ENCODE measurements at places on chromosomes 12 and 14. TPM values are rescaled to one million over a fixed set of nuclear protein-coding genes. Genes with fewer than 3 reads are reported as not detected.

Gene ACOT6
- not detected for polyA plus RNA-seq

Gene TXNDC16
- 53.3 TPM for polyA plus RNA-seq

Gene KLHL33
- polyA plus RNA-seq: not detected

Gene WSCD2
- 7.8 TPM for polyA plus RNA-seq

Gene ANKRD33
- polyA plus RNA-seq: not detected

Gene FIGNL2
- 0.21 TPM for polyA plus RNA-seq

Gene MORN3
- polyA plus RNA-seq: 1.1 TPM

Gene HOXC6
- not detected for polyA plus RNA-seq

Gene FAM181A
- polyA plus RNA-seq: not detected

Gene MGP
- polyA plus RNA-seq: not detected

Gene BEGAIN
- 28.2 TPM for polyA plus RNA-seq

Gene GUCY2C
- polyA plus RNA-seq: 0.06 TPM

Gene ACVR1B
- polyA plus RNA-seq: 47.2 TPM

Gene SLC4A8
- 34.5 TPM for polyA plus RNA-seq

Gene NKX2-1
- 1.5 TPM for polyA plus RNA-seq

Gene CPNE6
- polyA plus RNA-seq: 2.3 TPM

Gene AKAP6
- 15.8 TPM for polyA plus RNA-seq

Gene SYCP3
- 3.4 TPM for polyA plus RNA-seq

Gene STXBP6
- polyA plus RNA-seq: 14.6 TPM

Gene WDR20
- 28.6 TPM for polyA plus RNA-seq

Gene KLHDC1
- polyA plus RNA-seq: 5.2 TPM

Gene MGAT4C
- polyA plus RNA-seq: 20.7 TPM

Gene FOXG1
- polyA plus RNA-seq: 54.0 TPM

Gene SOAT2
- polyA plus RNA-seq: not detected

Gene TAS2R30
- 0.53 TPM for polyA plus RNA-seq

Gene SINHCAF
- polyA plus RNA-seq: 80.5 TPM

Gene CYP27B1
- 1.4 TPM for polyA plus RNA-seq

Gene KCTD10
- polyA plus RNA-seq: 69.4 TPM

Gene ADCY6
- polyA plus RNA-seq: 48.2 TPM

Gene GPR84
- polyA plus RNA-seq: not detected

Gene RASSF9
- 0.04 TPM for polyA plus RNA-seq

Gene DYRK4
- polyA plus RNA-seq: 22.0 TPM

Gene ANO2
- polyA plus RNA-seq: 1.8 TPM

Gene RND1
- polyA plus RNA-seq: 5.8 TPM

Gene PCED1B
- polyA plus RNA-seq: not detected

Gene IFNG-AS1
- polyA plus RNA-seq: not detected

Gene PTCSC3
- polyA plus RNA-seq: not detected

Gene SMOC1
- polyA plus RNA-seq: 4.1 TPM

Gene FBXO34
- polyA plus RNA-seq: 29.9 TPM

Gene FOXA1
- not detected for polyA plus RNA-seq

Gene NELL2
- 46.8 TPM for polyA plus RNA-seq

Gene CLEC1B
- polyA plus RNA-seq: not detected

Gene DERA
- polyA plus RNA-seq: 7.7 TPM

Gene PPP1R1A
- 29.6 TPM for polyA plus RNA-seq

Gene NAV3
- polyA plus RNA-seq: 35.5 TPM

Gene KRT74
- polyA plus RNA-seq: not detected

Gene HHIPL1
- polyA plus RNA-seq: 0.47 TPM
